ENCODE measurements at places on chromosomes 11 and 22.

DNA sequence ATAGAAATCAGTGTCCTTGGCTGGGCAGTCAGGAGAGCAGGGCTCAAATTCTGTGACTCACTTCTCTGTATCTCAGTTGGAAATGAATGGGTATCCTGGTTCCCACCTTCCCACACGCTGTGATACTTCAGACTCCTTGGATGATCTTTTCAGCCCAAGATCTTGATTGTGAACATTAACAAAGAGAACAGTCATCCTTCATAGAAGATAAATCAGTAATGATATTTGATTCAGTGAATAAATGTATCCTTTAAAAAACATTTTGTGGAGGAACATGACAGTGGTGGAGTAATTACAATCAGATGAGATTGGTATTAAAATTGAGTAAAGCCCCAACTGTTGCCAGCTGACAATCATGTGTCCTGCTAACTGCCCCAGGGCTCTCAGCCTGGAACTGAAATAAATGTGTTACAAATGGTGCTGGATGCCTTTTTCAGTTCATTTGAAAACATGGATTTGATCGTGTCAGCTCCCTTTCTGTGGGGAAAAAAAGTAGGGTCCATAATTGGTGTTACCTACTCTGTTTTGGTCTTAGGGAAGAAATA lies 72.9 kb upstream of the OR5AN1 start:
- DNase-seq = no peak

GRCh38 chr11:63767565-63768236 lies 874 bp downstream of the ZFTA start:
- DNase-seq = peak; percentile 81

DNA sequence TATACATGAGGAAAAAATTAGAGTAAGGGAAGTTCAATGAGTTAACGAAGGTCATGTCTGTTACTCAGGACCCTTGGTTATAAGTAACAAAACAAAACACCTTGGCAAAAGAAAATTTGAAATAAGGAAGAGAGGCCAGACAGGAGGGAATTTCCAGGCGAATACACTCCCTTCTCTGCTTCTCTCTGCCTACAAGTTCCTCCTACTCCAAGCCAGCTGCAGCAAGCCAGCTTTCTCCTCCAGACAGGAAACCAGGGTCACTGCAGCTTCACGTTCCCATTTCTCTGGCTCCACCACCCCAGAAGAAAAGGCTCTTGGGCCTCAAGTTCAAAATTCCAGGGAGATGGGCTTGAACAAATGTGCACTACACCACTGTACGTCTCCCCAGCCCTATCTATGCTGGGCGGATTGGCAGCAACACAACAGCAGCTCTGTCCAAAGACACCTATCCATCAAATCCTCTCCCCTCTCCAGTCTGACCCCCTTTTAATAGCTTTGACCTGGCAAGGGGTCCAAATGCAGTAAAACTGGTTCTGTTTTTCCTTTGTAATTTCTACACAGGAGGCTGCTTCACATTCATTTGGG lies 27.7 kb downstream of the SMCO4 start:
- DNase-seq = no peak

DNA sequence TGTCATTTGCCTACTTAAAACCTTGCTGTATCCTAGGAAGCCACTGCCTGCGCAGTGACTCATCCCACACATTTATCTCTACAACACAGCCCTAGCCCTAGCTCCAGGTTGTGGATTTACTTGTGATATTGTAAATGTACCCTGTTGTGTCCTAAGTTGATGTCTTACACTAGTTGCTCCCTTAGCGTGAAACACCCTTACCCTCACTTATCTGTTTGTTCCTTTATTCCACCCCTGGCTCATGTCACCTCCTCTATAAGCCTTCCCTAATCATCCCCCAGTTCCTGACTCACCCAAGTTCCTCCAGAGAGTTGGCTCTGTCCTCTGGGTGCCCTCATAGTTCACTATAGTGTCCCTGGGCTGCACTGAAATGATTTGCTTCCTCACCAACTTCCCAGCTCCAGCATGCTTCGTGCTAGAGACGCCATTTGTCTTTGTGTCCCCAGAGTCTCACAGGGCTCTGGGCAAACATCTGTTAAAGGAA lies 431.8 kb upstream of the FAT3 start:
- no peak for DNase-seq

- DNase-seq = no peak
Measured at GRCh38 chr11:73193251-73194033, 24.6 kb upstream of the P2RY2 start.

GRCh38 chr11:132821014-132821413 lies 711.3 kb downstream of the OPCML start:
- peak; percentile 2 for DNase-seq

DNA sequence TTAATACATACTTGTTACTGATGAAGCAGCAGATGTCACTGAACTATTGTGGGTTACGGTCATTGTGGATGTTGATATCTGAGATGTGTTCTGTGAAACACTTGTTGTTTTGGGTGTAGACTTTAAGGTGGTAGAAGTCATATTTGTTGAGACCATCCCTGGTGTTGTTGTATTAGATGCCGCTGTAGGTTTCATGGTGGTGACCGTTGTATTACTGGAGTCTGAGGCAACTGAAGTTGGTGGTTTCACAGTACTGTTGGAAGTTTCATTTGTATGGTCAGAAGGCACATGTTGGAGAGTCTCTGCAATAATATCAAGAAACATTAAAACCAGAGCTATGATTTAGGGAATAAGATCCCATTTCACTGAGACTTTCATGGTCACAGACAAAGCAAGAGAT lies 50.7 kb downstream of the TMEM123 start:
- no peak for DNase-seq

- no peak for DNase-seq
Measured at GRCh38 chr11:69352166-69352565, 58.2 kb downstream of the MYEOV start.

DNA sequence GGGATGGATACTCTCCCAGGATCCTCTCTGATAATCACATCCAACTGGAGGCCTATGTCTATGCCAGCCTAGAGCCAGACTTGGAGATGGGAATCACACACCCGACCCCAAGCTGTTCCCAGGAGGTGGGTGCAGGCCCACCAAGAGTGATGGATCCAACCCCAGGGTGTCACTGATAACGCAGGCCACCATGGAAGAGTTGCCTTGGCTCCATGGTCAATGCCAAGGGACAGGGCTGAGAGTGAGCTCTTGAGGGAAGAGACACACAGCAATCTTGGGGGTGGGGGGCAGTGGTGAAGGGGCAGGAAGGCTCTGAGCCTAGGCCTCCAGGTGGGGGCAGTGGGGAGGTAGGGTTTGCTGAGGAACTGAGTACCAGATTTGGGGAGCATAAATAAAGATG lies 16.9 kb downstream of the TUB start:
- no peak for DNase-seq

DNA sequence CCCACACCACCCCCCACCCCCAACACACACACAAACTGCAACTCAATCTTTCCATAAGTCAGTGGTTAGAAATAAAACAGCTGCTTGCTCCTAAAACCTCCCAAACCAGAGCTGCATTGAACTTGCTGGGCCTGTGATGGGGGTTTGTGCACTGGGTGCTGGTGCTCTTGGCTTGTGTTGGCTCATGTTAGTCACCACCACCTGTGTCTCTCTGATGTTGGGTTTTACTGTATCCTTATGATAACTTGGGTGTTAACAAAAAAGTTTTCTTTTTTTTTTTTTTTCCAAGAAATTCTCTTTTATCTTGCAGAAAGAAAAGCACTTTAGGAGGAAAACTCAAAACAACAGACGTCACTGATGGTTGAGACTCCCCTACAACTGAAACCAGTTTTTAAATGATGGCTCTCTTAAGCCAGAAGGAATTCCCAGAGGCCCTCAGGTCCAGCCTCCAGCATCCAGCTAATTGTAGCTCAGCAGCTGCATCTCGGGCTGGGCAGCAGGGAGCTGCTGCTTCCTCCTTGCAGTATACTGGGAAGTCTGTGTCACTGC lies 79.9 kb upstream of the DRD2 start:
- DNase-seq = no peak

GRCh38 chr11:67493548-67494370 lies 10.9 kb downstream of the AIP start:
- DNase-seq = no peak

DNA sequence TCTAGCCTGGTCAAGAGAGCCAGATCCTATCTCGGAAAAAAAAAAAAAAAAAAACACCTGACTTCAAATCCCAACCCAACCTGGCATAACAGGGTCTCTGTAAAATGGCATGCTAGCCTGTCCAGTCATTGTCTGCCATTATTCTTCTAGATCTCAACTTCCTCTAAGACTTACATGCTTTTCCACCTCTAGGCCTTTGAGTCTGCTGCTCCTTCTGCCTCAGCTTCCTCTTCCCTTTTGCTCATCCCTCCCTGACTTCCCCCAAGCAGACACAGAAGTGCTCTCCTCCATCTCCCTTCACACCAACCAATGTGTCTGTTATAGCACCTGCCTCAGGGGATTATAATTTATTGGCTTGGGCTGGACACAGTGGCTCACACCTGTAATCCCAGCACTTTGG lies 7.8 kb downstream of the STK33 start:
- DNase-seq = no peak

GRCh38 chr11:68411501-68411991 lies 49.0 kb upstream of the PPP6R3 start:
- no peak for DNase-seq

- no peak for DNase-seq
Measured at GRCh38 chr11:31877863-31878262, 66.7 kb upstream of the PAX6 start.

DNA sequence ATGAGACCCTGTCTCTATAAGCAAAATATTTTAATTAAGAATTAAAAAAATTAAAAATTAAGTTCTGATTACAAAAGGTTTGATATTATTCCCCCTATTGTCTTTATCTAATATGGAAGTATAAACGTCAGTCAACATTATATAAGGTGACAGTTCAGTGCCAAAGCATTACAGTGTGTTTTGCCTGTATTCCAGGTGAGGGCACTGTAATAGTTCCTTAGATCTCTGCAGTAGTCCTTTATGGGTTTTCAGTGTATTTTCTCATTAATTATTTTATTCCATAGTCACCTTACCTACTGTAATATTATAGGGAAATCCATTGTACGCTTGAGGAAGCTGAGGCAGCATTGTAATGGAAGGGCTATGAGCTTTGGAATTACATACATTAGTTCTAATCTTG lies 33.0 kb downstream of the FAR1 start:
- DNase-seq = no peak

GRCh38 chr22:42793848-42794405 lies 63.1 kb downstream of the ARFGAP3 start:
- no peak for DNase-seq

- no peak for DNase-seq
Measured at GRCh38 chr11:24390016-24390415, 106.8 kb upstream of the LUZP2 start.

- no peak for DNase-seq
Measured at GRCh38 chr11:34794696-34795095, 121.5 kb downstream of the APIP start.

DNA sequence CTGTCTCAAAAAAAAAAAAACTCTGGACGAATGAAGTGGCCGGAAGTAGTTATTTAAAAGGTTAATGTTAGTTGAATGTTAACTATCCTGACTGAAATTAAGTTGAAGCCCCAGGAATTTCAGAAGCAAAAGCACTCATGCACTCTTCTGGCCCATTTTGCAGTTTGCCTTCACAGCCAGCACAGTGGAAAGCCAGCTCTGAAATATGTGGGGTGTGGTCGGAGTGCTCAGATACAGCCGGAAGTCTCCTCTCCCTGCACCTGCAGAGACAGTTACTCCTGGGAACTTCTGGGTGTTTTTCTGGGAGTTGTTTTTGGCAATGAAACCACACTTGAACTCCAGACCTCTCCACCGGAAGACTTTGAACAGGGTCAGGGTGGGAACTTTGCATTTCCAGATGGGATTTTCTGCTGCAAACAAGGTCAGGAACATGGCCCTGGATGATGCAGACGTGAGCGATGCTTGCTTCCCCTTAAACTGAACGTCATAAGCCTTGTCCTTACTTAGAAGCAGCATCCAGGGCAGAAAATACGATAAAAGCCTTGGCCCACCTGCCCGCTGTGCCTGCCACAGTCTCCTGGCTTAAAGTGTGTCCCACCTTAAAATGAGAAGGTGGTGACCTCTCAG lies 21.5 kb upstream of the CABP2 start:
- DNase-seq = no peak

- DNase-seq = no peak
Measured at GRCh38 chr11:116930177-116930576, 92.8 kb upstream of the APOA1 start.
